ENCODE measurements at places on chromosomes 1 and 21.

- DNase-seq = no peak
Observed at GRCh38 chr1:37759451-37759850, 5.5 kb downstream of the EPHA10 start.

DNA sequence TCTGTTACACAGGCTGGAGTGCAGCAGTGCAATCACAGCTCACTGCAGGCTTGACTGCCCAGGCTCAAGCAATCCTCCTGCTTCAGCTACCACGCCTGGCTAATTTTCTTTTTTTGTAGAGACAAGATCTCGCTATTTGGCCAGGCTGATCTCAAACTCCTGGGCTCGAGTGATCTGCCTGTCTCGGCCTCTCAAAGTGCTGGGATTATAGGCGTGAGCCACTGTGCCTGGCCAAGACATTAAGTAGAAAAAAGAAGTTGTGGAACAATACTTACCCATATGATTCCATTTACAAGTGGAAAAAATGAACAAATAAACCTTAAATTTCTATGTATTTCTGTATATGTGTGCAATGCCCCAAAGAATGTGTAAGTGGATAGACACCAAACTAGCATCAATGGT is 30.3 kb upstream of the ID3 start:
- no peak for DNase-seq

DNA sequence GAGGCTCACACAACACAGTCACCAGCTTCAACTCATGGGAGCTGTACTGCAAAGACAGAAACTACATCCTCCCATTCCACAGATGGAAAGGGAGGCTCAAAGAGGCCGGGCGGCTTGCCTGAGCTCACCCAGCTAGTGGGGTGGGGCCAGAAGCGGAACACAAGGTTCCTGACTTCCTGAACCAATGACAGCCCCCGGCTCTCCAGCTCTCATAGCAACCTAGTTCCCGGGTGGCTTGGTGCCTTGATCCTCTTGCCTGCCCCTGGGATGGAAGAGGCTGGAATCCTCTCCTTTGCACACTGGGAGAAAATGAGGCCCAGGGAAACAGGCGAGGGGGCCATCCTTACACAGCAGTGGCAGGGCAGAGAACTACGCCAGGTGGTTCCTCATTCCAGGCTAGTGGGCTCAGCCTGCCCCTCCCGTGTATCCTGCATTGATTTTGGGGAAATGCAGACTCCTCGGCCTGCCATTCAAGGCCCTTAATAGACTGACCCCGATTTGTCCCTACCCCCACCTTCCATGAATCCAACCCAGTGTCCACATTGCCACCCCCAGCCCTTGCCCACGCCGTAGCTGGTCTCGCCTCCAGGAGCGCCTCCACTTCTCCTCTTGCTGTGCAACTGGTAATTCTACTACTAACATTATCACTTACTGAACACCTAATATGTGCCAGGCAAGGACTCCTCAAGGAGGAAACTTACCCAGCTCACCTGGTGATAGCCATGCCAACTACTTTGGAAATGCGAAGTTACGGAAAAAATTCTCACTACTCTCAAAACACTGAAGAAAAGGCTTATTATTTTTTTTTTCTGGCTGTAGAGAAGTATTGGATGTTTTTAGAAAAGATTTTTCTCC is 5.0 kb downstream of the RAP1GAP start:
- DNase-seq = no peak

GRCh38 chr1:111359376-111359775 is 68.2 kb downstream of the OVGP1 start:
- no peak for DNase-seq

DNA sequence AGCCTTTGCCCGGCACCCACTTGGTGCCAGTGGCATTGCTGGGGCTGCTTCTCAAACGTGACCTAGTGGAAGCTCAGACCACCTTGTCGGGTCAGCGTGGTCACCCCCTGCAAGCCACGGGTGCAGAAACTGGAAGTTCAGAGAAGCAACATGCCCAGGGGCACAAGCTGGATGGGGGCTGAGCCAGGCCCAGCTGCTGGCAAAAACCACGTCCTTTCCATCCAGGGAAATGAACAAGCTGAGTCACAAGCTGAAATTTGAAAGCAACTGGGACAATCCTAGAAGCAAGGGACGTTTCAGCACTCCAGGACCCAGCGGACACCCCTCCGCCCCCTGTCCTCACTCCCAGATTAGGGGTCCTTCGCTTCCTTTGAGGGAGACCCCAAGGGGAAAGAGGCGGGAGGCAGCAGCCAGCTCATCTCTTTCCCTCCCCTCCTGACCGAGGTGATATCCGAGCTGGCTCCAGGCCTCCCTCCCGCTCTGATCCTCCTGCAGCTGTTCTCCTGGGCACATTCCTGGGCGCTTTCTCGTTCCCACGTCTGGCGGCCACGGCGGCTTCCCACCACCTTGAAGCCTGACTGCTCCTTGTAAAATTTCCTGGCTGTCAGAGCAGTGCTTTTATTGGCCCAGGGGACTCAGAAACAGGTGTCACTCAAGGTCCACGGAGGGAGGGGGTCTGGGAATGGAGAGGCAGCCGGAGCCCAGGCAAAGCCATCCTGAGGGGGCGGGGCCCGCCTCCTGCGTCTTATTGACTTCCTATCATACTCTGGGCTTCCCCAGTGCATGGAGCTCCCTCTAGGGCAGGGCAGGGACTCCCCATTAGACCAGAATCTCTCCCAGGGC is 62.8 kb downstream of the PAX7 start:
- DNase-seq = no peak

DNA sequence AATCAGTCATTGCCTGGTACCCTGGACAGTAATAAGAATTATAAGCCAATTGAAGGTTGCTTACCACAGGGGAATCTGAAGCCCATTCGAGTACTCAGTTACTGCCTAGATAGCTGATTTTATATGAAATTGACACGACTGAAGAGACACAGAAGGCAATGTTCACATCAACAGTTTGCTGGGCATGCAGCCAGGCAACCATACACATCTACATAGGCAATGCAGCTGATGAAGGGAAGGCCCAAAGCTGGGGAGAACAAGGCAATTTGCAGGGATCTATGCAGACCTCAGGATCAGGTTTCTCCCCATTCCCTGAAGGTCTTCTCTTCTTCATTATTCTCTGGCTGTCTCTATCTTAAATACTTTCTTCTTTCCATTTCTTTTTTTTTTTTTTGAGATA is 448.7 kb downstream of the PTBP2 start:
- DNase-seq = no peak

DNA sequence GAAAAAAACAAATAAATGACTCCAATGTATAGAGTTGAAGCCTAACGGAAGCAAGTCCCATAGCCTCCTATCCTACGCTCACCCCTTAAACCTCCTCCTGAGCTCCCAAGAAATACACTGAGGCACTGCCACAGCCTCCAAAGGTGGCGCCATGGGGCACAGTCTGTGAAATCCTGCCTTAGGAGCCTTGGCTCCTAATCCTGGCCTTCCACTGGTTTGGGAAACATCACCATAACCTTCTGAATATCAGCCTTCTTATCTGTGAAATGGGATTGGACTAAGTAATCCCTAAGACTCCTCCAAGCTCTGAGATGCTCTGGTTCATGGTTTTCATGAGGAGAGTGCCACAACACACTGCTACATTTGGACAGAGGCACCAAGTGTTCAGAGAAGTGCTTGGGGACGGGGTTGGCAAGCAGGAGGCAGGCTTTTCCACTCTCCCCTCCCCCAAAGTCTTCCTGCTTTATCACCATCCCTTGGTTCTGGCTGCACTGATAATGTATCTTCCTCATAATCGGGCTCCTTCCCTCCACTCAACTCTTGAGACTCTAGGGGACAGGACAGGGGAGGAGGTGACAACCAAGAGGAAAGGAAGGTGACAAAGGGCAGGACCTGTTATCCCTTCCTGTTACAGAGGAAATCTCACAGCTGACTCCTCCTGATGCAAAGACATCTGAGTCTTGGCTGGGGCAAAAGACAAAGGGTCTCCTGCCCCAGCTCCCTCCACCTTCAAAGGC is 2.7 kb downstream of the SLAMF7 start:
- no peak for DNase-seq

GRCh38 chr1:156342166-156342955 is 4.0 kb downstream of the TSACC start:
- no peak for DNase-seq

- no peak for DNase-seq
Observed at GRCh38 chr1:32878637-32879041, 7.7 kb upstream of the HPCA start.

DNA sequence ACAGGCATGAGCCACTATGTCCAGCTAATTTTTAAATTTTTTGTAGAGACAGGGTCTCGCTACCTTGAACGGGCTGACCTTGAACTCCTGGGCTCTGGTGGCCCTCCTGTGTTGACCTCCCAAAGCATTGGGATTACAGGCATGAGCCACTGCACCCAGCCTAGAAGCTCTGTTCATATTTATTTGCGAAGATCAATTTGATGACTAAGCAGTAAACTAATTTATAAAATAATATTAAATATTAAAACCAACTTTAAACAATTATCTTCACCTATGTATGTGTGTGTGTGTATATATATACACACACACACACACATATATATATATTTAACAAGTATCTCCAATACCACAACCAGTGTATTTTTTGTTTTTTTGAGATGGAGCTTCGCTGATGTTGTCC is 4.4 kb downstream of the NADK start:
- DNase-seq = no peak

DNA sequence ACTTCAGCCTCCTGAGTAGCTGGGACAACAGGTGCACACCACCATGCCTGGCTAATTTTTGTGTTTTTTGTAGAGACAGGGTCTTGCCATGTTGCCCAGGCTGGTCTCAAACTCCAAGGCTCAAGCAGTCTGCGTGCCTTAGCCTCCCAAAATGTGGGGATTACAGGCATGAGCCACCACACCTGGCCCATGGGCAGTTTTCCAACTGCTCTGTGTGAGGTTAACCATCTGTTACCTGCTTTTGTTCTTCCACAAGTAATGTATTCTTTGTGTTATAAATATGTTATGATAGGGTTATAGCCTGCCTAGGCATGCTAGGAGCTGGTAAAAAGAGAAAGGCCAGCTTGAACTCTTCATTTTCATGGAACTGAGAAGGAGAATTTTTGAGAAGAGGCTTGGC is 30.7 kb downstream of the TUFT1 start:
- no peak for DNase-seq

DNA sequence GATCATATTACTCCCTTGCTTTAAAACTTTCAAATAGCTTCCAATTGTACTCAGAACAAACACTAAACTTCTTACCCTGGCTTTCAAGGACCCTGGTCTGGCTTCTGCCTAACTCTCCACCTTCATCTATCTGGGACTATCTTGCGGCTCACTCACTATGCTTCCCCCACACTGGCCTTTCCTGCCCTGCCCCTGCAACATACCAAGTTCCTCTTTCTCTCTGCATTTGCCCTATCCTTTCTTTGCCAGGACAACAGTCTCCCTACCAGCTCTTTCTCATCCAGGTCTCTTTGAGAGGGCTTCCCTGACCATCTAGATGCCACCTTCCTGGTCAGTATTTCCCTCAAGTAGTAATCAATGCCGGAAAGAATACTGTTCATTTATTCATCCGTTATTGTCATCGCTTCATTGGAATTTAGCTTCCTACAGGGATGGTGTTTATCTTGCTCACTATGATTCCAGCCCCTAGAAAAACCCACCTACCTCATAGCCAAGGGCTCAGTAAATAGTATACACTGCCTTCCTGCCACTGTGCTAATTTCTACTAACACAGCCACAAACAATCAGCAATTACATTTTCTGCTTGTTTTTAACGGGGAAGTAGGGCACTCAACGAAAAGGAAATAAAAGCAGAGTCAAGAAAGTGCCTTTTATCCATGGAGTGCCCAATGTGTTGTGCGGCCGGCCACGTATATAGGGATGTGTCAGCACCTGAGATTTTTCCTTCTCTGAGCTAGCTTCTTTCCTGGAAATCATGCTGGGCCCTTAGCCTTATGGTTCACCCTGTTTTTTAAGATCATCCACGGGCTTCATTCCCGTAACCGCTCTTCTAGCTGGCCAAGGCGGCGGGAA is 521 bp upstream of the CDC7 start:
- no peak for DNase-seq

DNA sequence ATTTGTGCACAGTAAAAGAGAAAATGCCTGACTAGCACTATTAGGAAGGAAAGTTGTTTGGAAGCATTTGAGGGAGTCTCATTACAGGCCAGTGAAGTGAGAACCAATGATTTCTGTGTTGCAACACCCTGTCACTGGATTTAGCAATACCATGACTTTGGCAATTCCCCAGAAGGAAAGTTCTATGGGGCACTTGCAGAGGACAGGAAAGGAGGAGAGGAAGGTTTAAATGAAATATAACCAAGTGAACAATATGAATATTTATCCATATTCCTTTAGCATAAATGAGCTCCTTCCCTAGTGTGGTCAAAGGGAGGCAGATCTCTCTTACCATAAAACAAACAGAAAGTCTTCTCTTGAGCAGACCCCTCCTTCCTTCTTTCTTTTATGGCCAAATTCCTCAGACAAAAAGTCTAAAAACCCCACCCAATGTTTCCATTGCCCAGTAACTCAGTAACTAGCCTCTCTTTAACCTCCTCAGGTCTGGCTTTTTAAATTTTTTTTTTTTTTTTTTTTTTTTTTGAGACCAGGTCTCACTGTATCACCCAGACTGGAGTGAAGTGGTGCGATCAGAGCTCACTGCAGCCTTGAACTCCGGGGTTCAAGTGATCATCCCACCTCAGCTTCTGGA is 5.5 kb downstream of the TLR5 start:
- peak; percentile 72 for DNase-seq

GRCh38 chr21:25328736-25329135 is 278.5 kb downstream of the MRPL39 start:
- no peak for DNase-seq

DNA sequence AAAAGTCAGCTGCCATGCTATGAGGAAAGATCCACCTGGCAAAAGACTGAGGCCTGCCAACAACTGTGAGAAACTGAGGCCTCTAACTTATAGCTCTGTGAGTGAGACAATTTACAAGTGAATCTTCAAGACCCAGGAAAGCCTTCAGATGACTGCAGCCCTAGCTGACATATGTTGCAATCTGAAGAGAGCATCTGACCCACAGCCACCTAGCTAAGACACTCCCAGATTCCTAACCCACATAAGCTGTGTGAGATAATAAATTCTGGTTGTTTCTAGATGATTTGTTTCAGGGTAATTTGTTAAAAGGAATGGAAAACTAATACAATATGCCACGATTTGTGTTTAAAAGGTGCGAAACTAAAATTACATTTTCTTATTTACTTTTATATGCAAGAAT is 55.1 kb downstream of the HFM1 start:
- DNase-seq = no peak

- no peak for DNase-seq
Observed at GRCh38 chr1:209628618-209629299, 23.5 kb downstream of the LAMB3 start.

GRCh38 chr1:107105914-107106313 is 34.9 kb upstream of the NTNG1 start:
- DNase-seq = no peak

- no peak for DNase-seq
Observed at GRCh38 chr1:86848654-86849053, 65.3 kb downstream of the SELENOF start.
